ENCODE measurements at places on chromosomes 1 and 21.

GRCh38 chr1:115412733-115413132, 74.7 kb upstream of the NGF start:
- no peak for DNase-seq

DNA sequence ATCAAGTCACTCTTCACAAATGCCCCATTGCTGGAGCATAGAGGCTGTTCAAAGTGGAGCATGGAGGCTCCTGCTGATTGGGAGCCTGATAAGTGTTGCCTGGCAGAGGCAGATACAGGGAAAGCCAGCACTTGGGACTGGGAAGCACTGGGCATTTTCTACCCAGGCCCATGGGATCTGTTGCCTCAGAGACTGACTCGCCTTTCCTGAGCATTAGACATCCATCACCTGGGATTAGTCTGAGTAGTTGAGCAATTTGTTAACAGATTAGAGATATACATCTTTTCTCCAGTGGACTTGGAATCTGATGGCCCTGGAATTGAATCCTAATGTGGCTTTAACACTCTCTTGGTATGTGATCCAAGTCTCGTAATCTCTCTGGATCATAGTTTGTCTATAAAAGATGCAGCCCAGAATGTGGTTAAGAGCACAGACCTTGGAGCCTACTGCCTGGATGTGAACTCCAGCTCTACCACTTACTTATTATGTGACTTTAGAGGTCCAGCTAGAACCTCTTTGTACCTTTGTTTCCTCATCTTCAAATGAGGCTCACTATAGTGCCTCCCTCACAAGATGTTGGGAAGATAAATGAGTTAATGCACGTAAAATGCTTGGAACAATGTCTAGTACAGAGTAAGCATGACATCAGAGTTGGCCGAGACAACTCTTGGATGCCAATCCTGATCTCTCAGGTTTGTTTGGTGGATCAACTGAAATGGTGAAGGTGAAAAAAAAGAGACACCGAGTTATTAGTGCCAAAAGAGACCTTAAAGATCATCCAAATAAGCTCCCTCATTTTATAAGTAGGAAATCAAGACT, 38.3 kb upstream of the NRDC start:
- DNase-seq: no peak

DNA sequence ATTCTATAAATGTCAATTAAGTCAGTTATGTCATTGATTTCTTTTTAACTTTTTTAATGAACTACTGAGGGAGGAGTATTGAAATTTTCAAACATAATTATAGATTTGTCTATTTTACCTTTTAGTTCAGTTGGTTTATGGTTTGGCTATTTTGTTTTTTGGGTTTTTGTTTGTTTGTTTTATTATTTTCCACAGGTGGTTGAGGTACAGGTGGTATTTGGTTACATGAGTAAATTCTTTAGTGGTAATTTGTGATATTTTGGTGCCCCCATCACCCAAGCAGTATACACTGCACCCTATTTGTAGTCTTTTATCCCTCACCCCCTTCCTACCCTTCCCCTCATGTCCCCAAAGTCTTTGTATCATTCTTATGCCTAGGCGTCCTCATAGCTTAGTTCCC, 9.5 kb downstream of the TDRD5 start:
- DNase-seq: no peak

GRCh38 chr1:91831132-91831930, 54.6 kb downstream of the TGFBR3 start:
- DNase-seq: no peak

GRCh38 chr1:70220517-70221237, 503 bp upstream of the SRSF11 start:
- DNase-seq: no peak

DNA sequence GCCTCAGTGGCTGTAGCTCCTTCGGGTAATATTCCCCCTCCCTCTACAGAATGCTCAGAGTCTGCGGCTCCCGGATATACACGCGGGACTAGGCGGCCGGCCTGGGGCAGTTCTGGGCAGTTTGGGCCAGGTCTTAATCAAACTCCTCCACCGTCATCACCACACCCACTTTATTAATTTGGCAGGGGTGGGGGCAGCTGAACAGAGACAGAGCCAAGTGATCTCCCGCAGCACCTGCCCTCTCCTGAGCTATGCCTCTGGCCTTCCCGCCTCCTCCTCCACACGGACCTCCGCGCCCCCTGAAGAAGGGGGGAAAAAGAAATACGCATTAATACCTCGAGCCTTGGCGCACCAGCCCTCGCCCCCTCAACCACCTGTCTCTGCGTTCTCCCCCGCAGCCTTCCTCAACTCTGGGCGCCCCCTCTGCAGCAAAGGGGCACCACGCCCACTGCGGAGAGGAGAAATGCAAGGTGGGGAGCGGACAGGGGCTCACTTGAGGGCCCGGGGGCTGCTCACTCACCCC, 42.6 kb downstream of the CD34 start:
- DNase-seq: no peak

DNA sequence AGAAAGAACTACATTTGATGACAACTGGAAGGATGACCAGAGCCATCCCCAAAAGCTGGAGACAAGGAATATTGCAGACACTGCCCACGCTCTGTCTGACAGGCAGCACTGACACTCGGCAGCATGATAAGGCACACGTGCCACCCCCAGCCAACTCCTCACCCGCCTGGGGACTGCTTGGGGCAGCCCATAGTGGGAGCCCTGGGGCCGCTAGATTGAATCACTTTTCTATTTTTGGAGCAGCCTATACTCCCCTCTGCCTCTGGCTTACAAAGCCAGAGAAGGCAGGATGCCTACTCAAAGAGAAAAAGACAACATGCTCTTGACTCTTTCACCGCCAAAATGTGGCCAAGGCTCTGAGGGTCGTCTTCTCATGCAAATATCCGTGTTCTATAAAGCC, 1.3 kb downstream of the SMG5 start:
- DNase-seq: no peak

GRCh38 chr1:117118137-117118536, 3.4 kb downstream of the TRIM45 start:
- DNase-seq: no peak

DNA sequence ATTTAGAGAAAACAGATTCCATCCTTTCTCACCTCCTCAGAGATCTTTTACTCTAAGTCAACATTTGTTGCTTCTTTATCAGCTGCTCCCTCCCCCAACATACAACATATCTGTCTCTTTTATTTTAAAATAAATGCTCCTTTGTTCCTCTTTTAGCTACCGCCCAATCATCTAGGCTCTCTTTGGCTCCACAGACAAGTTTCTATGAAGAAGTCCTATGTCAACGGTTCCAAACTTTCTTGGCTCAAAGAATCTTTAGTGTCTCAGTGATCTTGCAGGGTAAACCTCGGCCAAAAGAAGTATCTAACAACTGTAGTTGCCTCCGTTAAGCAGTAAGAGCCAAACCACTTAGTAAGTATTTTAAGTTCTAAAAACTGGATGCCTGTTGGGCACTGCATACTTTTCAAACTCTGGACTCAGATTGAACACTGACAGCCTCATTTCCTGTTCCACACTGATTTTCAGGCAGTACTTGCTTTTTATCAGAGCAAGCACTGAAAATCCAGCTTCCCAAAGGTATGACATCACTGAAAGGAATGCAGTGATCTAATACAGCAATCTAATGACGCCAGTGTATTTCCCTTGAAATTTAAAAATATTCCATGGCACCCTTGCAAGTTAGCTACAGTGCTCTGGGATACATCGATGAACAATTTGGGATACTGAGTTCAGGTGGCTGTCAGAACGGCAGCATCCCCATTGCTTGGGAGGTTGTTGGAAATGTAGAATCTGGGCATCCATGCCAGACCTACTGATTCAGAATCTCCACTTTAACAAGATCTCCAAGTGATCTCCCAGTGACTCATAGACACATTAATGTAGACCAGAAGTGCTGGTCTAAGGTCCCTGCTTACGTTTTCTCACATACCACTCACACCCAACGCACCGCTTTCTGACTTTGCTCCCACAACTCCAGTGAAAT, 26.8 kb downstream of the EGLN1 start:
- no peak for DNase-seq

DNA sequence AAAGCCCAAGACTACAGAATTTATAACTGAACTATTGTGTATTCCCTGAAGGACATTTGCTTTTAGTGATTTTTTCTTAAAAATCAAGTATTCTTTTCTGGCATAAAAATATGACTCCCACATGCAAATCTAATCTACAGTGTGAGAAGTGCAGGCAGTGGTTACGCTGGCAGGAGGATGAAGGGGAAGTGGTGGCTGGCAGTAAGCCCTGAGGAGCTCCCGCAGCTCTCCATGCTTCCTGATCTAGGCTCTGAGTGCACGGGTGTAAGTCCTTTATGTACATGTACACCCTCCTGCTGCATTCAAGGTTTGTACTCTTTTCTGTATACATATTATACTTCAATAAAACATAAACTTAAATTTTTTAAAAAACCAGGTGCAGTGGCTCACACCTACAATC, 67.5 kb upstream of the PRDX6 start:
- no peak for DNase-seq

DNA sequence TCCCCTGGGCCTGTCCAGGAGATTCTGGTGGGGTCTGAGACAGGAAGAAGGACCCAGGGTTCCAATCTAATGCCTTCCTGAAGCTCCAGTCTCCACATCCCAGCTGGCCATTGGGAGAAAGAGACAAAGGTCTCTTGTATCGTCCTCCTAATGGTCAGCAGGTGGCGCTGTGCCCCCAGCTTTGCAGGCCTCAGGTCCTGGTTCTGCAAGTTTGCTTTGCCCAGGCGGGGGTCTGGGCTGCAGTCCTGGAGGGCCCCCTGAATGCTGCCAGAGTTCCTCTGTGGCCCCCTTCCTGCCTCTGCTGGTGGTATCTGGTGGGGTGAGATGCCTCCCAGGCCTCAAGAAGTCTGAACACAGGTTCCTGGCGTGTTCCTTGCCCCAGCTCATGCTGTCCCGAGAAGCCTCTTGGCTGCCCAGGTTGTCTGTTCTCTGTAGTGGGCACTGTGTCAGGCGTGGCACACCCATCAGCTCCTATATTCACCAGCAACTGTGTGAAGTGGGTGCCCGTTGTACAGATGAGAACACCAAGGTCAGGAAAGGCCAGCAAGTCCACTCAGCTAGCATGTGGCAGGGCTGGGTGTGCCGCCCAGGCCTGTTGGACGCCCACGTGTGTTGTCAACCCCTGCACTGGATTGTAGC, 33.8 kb upstream of the CSF3R start:
- no peak for DNase-seq

GRCh38 chr1:225762002-225762441, 15.6 kb upstream of the SRP9 start:
- no peak for DNase-seq

Measured in cortex of kidney (tissue), 1 donor.